ENCODE measurements at places on chromosomes 1 and 21. TPM values are rescaled to one million over a fixed set of nuclear protein-coding genes. Genes with fewer than 3 reads are reported as not detected.

Gene TCHHL1
- not detected for total RNA-seq

Gene OR2T33
- not detected for total RNA-seq

Gene CACHD1
- total RNA-seq: 22.3 TPM

Gene PLA2G2F
- 1.3 TPM for total RNA-seq

Gene SLAMF8
- total RNA-seq: 0.69 TPM

Gene KRTAP8-1
- total RNA-seq: not detected

Gene SLC5A9
- total RNA-seq: 0.16 TPM

Gene OXCT2
- total RNA-seq: 0.90 TPM

Gene SPATA21
- total RNA-seq: not detected

Gene RASAL2
- 29.2 TPM for total RNA-seq

Gene PPIAL4G
- total RNA-seq: 0.05 TPM

Gene CRYAA
- not detected for total RNA-seq

Gene OR1C1
- total RNA-seq: not detected

Gene RNU1-2
- under 0.01 TPM for total RNA-seq

Gene SH2D1B
- 0.37 TPM for total RNA-seq

Gene KCNE1
- 0.11 TPM for total RNA-seq

Gene AMPD1
- 1.9 TPM for total RNA-seq

Gene GSTM5
- total RNA-seq: 18.2 TPM

Gene SYT14
- 2.4 TPM for total RNA-seq

Gene CFAP45
- 0.48 TPM for total RNA-seq

Gene NES
- total RNA-seq: 35.7 TPM

Gene SETSIP
- not detected for total RNA-seq

Gene THEMIS2
- 7.3 TPM for total RNA-seq

Gene TCP10L
- total RNA-seq: 0.53 TPM

Gene LEFTY1
- 0.79 TPM for total RNA-seq

Gene C8B
- not detected for total RNA-seq

Gene SERTAD4
- total RNA-seq: 6.9 TPM

Gene KRTAP11-1
- not detected for total RNA-seq

Gene C4BPA
- total RNA-seq: 0.95 TPM

Gene KLHL12
- 25.1 TPM for total RNA-seq

Gene AGRN
- 43.3 TPM for total RNA-seq

Gene ST6GALNAC3
- total RNA-seq: 39.1 TPM

Gene SPATA45
- total RNA-seq: not detected

Gene PLEKHM2
- total RNA-seq: 23.5 TPM

Gene B3GALT2
- total RNA-seq: 19.5 TPM

Gene STMN1
- 67.9 TPM for total RNA-seq

Gene ACTN2
- total RNA-seq: 14.2 TPM

Gene CCDC27
- total RNA-seq: not detected

Gene LORICRIN
- not detected for total RNA-seq

Gene EFNA3
- total RNA-seq: 1.2 TPM

Gene SORT1
- 26.5 TPM for total RNA-seq

Gene NFASC
- total RNA-seq: 21.8 TPM

Gene FCGR1A
- total RNA-seq: 10.4 TPM

Gene TTLL7
- 58.5 TPM for total RNA-seq

Gene LIN28A
- total RNA-seq: not detected

Gene RHD
- total RNA-seq: 0.69 TPM

Gene GBP7
- total RNA-seq: not detected

Gene ADGRL4
- 28.9 TPM for total RNA-seq

Gene C1orf146
- total RNA-seq: not detected

Gene ETV3
- 24.9 TPM for total RNA-seq

Gene MSH4
- total RNA-seq: 0.90 TPM

Gene CATSPERE
- 5.5 TPM for total RNA-seq
